ENCODE measurements at places on chromosomes 6 and 20. TPM values are rescaled to one million over a fixed set of nuclear protein-coding genes. Genes with fewer than 3 reads are reported as not detected.

- H3K27me3 ChIP-seq: peaks cover 100% of the 10 kb centered on the region
- peaks cover 9% of the 10 kb centered on the region for H3K36me3 ChIP-seq
- H3K4me3 ChIP-seq: no peak overlapping the region
- no peak for DNase-seq
Measured at GRCh38 chr20:62982124-62983075, 24.4 kb downstream of the BHLHE23 start.

DNA sequence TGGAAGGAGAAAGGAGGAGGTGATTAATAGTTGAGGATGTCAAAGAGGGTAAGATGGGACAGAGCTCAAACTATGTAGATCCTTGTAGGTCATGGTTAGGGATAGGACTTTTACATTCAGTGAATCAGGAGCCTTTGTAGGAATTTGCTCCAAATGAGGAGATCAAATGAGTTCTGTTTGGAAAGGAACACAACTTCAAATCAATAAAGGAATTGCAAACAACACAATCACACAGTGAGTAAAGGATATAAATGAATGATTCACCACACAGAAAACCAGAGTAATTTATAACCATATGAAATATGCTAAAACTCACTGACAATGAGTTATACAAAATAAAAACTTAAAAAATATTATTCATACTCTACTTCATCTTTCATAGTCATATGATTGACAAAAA is 480.8 kb upstream of the EPHA7 start:
- no peaks in the 10 kb centered on the region for H3K36me3 ChIP-seq
- H3K4me1 ChIP-seq: no peaks in the 10 kb centered on the region
- no peak for DNase-seq
- H3K4me3 ChIP-seq: no peak overlapping the region
- no peak overlapping the region for H3K27ac ChIP-seq
- no peaks in the 10 kb centered on the region for H3K27me3 ChIP-seq

The CST2 gene
- total RNA-seq: not detected

The SLC17A9 gene
- 18.8 TPM for total RNA-seq

The ADAT2 gene
- total RNA-seq: 12.0 TPM

The CYP24A1 gene
- total RNA-seq: 665 TPM

The POPDC3 gene
- 3.8 TPM for total RNA-seq

GRCh38 chr6:1479601-1480221 is 90.3 kb downstream of the FOXF2 start:
- H3K4me1 ChIP-seq: no peaks in the 10 kb centered on the region
- no peak overlapping the region for H3K4me3 ChIP-seq
- H3K27me3 ChIP-seq: peaks cover 23% of the 10 kb centered on the region
- no peak overlapping the region for H3K27ac ChIP-seq

The CAGE1 gene
- total RNA-seq: not detected

- no peak for DNase-seq
- no peaks in the 10 kb centered on the region for H3K36me3 ChIP-seq
- no peak overlapping the region for H3K27ac ChIP-seq
Measured at GRCh38 chr6:129368076-129368475, 341.9 kb downstream of the ARHGAP18 start.

GRCh38 chr6:15081447-15081846 is 164.4 kb upstream of the JARID2 start:
- H3K27ac ChIP-seq: no peak overlapping the region
- no peak overlapping the region for H3K4me3 ChIP-seq
- no peaks in the 10 kb centered on the region for H3K27me3 ChIP-seq
- DNase-seq: no peak

DNA sequence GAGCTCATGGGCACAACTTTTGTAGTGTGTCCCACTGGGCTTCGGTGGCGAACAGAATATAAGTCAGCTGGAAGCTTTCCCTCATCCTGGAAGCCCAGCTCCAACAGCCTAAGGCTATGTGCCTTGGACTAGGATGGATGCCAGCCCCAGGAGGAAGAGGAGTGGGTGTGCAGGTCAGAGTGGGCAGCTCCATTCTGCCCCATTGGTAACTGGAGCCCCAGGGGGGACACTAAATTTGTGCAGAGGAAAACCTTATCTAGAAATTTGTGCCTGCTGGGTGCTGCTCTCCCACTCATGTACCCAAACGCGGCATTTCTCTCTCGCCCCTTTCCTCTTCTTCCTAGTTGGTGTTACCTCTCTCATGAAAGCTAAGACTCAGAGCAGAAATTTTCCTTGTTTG is 253.9 kb upstream of the MAN1A1 start:
- no peaks in the 10 kb centered on the region for H3K4me1 ChIP-seq
- no peak overlapping the region for H3K4me3 ChIP-seq
- no peak for DNase-seq
- H3K27ac ChIP-seq: no peak overlapping the region

- no peak overlapping the region for H3K27ac ChIP-seq
- no peaks in the 10 kb centered on the region for H3K36me3 ChIP-seq
- H3K27me3 ChIP-seq: no peaks in the 10 kb centered on the region
- H3K4me1 ChIP-seq: no peaks in the 10 kb centered on the region
- no peak for DNase-seq
Measured at GRCh38 chr6:118501765-118502164, 46.3 kb upstream of the PLN start.

DNA sequence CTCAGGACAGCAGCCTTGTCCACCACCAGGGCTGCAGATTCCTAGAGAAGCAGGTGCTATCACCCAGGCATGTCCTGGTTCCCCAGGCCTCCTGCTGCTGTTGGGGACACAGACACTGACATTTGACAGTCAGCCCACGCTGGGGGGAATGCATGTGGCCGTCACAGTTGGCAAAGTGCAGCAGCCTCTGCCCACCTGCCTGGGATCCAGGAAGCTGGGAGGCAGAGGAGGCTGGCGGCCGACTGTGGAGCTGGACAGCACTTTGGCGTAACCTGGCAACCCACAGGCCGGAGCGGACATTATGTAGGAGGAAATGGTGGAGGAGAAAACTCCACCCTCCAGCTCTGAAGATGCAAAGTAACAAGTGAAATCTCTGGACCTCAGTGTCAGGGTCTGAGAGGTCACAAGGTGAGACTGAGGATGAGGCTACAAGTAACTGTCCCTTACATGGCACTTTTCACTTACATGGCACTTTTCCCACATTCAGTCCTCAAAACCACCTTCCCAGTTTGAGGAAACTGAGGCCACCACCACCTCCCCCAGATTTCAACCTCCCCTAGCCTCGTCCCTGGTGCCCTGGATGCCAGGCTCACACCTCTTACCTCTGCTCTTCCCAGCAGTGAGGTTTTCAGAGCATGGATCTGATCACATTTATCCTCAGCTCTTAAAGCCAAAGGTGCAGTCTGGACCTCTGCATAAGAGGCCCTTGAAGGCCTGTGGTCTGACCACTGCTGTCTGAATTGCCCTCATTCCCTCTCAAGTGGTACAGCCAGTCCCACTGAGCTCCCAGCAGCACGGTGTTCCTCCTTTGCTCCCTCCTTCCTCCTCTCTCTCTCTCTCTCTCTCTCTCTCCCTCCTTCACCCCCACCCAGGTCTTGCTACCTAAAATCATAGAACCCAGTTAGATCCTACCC is 8.7 kb downstream of the MAP1LC3A start:
- H3K4me3 ChIP-seq: no peak overlapping the region
- no peak for DNase-seq
- peaks cover 16% of the 10 kb centered on the region for H3K36me3 ChIP-seq
- H3K27ac ChIP-seq: no peak overlapping the region

DNA sequence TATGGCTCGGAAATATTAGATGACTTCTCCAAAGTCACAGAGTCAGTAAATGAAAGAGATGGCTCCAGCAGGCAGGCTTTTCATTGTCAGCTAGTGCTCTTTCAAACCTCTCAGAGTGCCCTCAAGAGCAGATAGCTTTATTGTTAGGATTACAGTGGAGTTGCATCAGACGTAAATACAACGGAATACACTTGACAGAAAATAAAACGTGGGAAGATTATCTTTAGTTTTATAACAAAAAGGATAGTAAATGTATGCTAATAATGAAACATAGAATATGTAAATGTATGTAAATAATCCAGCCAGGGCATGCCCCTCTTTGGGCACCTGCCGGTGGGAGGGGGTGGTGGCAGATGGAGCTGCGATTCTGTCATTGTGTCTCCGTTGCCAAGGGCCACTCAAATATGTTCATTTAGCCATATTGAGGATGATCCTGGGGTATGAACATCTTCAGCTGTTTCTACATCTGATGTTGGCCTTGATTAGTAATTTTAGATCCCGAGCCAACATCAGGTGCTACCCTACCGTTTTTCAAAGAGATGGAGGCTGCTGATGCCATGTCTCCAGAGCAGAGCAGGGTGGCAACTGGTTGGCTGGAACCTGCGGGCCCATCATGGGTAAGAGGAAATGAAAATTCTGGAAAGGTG is 358.3 kb upstream of the SULF2 start:
- no peak overlapping the region for H3K4me3 ChIP-seq
- peaks cover 52% of the 10 kb centered on the region for H3K27me3 ChIP-seq
- H3K36me3 ChIP-seq: no peaks in the 10 kb centered on the region
- no peak for DNase-seq
- peaks cover 9% of the 10 kb centered on the region for H3K4me1 ChIP-seq

DNA sequence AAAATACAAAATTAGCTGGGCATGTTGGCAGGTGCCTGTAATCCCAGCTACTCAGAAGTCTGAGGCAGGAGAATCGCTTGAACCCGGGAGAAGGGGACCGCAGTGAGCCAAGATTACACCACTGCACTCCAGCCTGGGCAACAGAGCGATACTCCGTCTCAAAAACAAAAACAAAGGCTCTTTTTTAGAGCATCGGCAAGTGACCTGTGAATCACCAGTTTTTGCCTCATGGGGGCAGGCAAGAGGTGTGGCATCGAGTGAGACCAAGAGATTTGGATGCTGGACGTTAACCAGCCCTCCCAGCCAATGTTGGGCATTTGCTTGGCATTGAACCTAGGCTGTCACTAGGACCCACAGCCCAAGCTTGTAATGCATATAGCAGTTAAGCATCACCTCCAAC is 14.6 kb upstream of the CDK5RAP1 start:
- H3K27me3 ChIP-seq: no peaks in the 10 kb centered on the region
- H3K4me1 ChIP-seq: no peaks in the 10 kb centered on the region
- peak; percentile 65 for DNase-seq
- H3K27ac ChIP-seq: no peak overlapping the region

The DEF6 gene
- 15.4 TPM for total RNA-seq

The MYO6 gene
- 122 TPM for total RNA-seq

The EPPIN gene
- not detected for total RNA-seq

- H3K4me3 ChIP-seq: no peak overlapping the region
- no peaks in the 10 kb centered on the region for H3K27me3 ChIP-seq
- H3K4me1 ChIP-seq: no peaks in the 10 kb centered on the region
- H3K36me3 ChIP-seq: no peaks in the 10 kb centered on the region
- no peak for DNase-seq
Measured at GRCh38 chr20:8303651-8304050, 171.6 kb downstream of the PLCB1 start.

- DNase-seq: no peak
- H3K4me3 ChIP-seq: no peak overlapping the region
- H3K4me1 ChIP-seq: no peaks in the 10 kb centered on the region
- no peaks in the 10 kb centered on the region for H3K27me3 ChIP-seq
- H3K27ac ChIP-seq: no peak overlapping the region
Measured at GRCh38 chr6:162708971-162709370, 18.6 kb downstream of the PRKN start.

The HCRTR2 gene
- total RNA-seq: not detected

DNA sequence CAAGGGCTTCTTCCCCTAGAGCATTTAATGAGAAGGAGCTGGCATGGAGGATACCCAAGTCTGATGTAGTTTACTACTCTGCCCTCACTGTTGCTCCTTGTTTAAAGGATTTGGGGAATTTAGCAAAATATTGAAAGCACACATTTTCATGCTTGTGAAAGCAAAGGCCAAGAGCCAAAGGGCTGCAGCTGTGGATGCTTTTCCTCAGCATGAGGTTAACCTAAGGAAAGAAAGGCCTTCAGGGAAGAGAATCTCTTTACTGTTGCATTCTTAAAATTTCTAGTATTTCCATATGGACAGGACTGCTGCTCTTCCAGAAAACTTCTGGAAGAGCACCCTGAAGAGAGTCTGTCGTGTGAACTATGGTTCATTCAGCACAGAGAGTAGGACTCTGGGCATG is 45.9 kb upstream of the SASH1 start:
- no peak overlapping the region for H3K27ac ChIP-seq
- H3K36me3 ChIP-seq: no peaks in the 10 kb centered on the region
- H3K4me3 ChIP-seq: no peak overlapping the region

DNA sequence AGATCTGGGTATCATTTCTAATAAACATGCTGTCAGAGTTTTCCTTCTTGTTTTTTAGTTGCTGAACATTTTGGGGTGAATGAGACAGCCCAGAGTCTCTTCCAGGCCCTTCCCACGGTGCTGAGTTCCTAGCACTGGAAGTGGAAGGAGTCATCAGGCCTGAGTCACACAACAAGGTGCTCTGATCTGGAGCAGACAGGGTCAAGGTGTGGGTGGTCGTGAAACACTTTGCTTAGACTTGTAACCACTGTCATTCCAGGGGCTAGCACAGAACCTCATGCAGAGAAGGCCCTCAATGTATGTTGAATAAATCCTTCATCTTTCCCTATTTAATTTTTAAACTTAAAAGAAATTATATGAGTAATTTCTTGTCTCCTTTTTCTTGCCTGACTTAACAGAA is 60.6 kb downstream of the TXLNB start:
- no peak for DNase-seq
- no peak overlapping the region for H3K27ac ChIP-seq
- no peaks in the 10 kb centered on the region for H3K4me1 ChIP-seq
- H3K4me3 ChIP-seq: no peak overlapping the region

GRCh38 chr6:45687570-45687969 is 309.8 kb upstream of the SUPT3H start:
- H3K27me3 ChIP-seq: peaks cover 21% of the 10 kb centered on the region
- no peak overlapping the region for H3K27ac ChIP-seq
- peaks cover 7% of the 10 kb centered on the region for H3K4me1 ChIP-seq
- no peak overlapping the region for H3K4me3 ChIP-seq
- H3K36me3 ChIP-seq: no peaks in the 10 kb centered on the region

The FRMD1 gene
- not detected for total RNA-seq

The HFE gene
- total RNA-seq: 24.9 TPM
